ENCODE measurements at places on chromosomes 16 and 17. TPM values are rescaled to one million over a fixed set of nuclear protein-coding genes. Genes with fewer than 3 reads are reported as not detected.

Gene CCL7
- not detected for total RNA-seq

Gene CCDC144A
- 1.6 TPM for total RNA-seq

Gene PMFBP1
- 0.73 TPM for total RNA-seq

Gene PTGES3L
- 0.63 TPM for total RNA-seq

Gene OXLD1
- total RNA-seq = 55.7 TPM
